IMR-90 (cell line): ENCODE measurements at places on chromosomes 16 and 17. TPM values are rescaled to one million over a fixed set of nuclear protein-coding genes. Genes with fewer than 3 reads are reported as not detected.

SDR42E2 gene
- not detected in 2 replicates for polyA plus RNA-seq

TBC1D3K gene
- polyA plus RNA-seq, result not detected in 2 replicates

DNA sequence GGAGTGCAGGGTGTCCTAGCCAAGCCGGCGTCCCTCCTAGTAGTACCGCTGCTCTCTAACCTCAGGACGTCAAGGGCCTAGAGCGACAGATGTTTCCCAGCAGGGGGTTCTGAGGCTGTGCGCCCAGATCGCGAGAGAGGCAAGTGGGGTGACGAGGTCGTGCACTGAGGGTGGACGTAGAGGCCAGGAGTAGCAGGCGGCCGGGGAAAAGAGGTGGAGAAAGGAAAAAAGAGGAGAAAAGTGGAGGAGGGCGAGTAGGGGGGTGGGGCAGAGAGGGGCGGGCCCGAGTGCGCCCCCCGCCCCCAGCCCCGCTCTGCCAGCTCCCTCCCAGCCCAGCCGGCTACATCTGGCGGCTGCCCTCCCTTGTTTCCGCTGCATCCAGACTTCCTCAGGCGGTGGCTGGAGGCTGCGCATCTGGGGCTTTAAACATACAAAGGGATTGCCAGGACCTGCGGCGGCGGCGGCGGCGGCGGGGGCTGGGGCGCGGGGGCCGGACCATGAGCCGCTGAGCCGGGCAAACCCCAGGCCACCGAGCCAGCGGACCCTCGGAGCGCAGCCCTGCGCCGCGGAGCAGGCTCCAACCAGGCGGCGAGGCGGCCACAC lies at the start of gene MMP2:
Gene MMP2, plus strand, starts transcription at position 372 of the 603 bp plus-strand sequence. CDS start 282 bp downstream, outside the sequence.
- peak; percentile 79 for DNase-seq

DNA sequence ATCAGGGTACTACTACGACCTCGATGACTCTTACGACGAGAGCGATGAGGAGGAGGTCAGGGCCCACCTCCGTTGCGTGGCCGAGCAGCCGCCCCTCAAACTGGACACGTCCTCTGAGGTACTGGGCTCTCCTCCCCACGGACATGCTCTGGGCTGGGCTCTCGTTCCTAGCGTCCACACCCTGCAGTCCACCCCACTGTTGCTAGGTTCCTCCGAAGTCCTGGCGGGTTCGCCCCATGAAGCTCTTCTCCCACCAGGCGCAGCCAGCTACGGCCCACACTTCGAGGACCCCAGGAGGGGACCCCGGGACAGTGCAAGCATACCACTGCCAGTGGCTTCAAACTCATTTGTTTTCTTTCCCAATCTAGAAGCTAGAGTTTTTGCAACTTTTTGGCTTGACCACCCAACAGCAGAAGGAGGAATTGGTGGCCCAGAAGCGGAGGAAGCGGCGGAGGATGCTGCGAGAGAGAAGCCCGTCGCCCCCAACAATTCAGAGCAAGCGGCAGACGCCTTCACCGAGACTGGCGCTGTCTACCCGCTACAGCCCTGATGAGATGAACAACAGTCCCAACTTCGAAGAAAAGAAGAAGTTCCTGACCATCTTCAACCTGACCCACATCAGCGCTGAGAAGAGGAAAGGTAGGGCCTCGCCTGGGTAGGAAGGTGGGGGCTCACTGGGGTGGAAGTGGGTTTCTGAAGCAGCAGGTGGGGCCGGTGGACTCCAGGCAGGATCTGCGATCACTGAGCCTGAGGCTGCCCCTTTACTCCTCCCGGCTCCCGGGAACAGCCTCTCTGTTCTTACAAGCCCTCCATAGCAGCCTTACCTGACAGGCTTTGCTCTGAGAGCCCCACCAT lies 25.6 kb downstream of the GINS2 start:
- DNase-seq, result no peak

GRCh38 chr17:64058621-64059020 lies 38.2 kb upstream of the ICAM2 start:
- DNase-seq, result peak; percentile 14
